ENCODE measurements at places on chromosomes 6 and 20.

DNA sequence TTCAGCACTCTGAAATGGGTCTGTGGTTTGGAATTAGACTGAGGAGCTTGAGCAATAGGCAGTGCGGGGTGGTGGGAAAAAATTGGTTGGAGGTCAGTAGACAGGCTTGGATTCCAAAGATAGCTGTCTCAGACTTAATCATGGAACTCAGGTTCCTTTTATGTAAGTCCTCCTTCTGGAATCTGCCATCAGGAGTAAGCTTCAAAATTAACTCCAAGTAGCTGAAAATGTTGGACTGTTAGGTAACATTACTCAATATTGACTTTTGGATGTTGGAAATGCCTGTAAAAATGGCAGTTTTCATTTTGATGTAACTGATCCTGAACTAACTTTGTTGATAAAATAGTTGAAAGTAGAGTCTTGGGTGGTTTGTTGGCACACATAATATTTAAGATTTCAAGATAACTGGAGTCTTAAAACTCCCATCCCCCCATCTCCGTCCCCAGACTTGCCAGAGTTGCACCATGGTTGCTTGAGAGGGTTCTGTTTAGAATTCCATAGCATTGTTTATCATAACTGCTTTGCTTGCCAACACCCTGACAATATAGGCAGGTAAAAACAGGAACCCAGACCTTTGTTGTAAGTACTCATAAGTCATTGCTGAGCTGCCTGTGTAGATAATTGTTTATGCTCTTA lies 83.0 kb downstream of the PHF20 start:
- no peak for DNase-seq

- DNase-seq = no peak
Measured at GRCh38 chr6:111986651-111987050, 67.3 kb upstream of the CCN6 start.

DNA sequence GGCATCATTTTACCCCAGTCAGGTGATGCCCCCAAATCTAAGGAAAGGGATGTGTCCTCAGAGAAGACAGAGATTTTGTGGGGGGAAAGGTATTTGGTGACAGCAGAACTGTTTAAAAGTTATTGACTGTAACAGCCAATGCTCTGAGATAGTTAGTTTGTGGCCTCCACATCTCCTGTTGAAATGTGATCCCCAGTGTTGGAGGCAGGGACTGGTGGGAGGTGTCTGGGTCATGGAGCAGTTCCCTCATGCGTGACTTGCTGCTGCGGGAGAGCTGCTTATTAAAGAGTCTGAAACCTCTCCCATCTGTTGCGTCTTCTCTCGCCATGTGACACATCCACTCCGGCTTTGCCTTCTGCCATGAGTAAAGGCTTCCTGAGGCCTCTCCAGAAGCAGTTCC lies 282.8 kb upstream of the FOXQ1 start:
- DNase-seq = no peak

GRCh38 chr6:148324297-148324985 lies 18.2 kb upstream of the SASH1 start:
- DNase-seq = no peak

DNA sequence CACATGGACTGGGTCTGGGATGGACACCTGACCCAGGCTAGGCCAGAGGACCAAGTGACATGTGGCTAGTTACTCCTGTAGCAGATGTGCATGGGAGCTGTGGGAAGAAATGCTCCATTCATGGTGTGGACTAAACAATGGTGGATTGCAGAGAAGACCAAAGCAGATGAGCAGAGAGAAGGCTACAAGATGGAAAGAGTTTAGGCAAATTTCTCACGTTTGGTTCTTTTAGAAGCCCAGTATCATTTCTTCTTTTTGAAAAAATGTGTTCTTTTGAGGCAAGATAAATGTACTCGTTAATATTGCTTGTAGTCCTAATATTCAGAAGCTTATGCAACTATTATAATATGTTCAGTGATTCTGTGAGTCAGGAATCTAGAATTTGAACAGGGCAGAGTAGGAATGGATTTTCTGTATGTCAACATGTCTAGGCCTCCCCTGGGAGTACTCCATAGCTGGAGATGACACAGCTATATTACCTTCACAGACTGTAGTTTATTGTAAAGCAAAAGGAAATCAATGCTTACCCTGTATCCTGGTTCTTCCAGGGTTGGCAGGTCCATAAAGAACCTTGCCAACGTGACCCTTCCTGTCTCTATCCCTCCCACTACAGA lies 2.3 kb upstream of the BTN2A1 start:
- no peak for DNase-seq

Data from CD4-positive, alpha-beta T cell (primary cell).